ENCODE measurements at places on chromosomes 4 and X.

- no peak for DNase-seq
These were observed 42.1 kb downstream of the TEX13B start for GRCh38 chrX:107940095-107940494.

GRCh38 chr4:38610521-38610920 lies 53.5 kb upstream of the KLF3 start:
- DNase-seq = no peak

- no peak for DNase-seq
These were observed 725.4 kb upstream of the INTU start for GRCh38 chr4:126907389-126907788.

DNA sequence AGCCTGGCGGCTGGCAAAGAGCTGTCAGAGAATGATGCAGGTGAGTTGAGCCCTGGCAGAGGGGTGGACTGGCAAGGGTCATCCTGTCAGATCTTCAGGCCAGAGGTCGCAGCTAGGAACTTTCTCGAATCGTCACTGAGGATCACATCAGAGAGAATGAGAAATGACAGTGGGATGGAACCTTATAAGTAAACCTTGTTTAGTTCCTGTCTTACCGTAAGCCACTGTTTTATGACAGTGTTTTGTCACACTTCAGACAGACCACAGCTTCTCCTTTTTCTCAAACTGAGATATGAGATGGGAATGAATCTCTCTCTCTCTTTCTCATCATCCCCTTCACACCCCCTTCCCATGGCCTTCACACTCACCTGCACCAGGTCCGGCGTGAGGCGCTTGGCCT lies 9.3 kb downstream of the DIPK2B start:
- DNase-seq = no peak

- DNase-seq = no peak
These were observed 4.8 kb downstream of the CPE start for GRCh38 chr4:165383591-165384073.

DNA sequence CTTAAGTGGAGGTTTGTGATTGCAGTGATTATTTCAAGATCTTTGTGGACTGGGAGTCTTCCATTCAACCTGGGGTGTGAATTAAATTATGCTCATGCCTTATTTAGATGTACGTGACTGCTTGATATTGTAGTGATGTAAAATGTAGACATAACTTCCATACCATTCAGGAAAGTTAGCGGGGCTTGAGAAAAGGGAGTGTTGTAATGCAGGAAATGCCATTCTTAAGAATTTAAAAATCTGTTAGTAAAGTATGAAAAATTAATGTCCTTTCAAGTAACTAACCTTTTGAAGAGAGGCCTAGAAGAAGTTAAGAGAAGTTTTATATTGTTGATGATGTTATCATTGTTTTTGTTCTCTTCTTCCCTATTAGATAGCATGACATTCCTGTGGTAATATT lies 318.2 kb downstream of the CCSER1 start:
- no peak for DNase-seq

- DNase-seq = no peak
These were observed 58.3 kb upstream of the MAGEB2 start for GRCh38 chrX:30156880-30157560.

GRCh38 chr4:184064877-184065276 lies 152.8 kb downstream of the ENPP6 start:
- no peak for DNase-seq

DNA sequence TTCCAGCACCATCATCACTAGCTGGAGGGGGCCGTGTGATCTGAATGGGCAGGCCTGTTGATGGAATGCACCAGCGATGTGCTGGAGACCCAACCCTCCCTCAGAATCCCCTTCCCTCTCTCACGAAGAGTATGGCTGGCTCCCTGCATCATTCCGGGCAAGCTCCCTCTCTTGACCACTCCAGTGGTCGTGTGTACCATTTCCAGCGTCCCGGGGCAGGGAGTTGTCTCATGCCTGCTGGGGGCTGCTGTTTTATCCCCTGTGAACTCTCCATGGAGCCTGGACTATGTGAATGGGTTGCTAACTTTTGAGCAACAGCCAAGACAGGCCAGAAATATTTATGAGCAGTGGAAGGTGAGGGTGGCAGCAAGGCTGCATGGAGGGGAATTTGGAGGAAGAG lies 8.1 kb downstream of the CSAG1 start:
- no peak for DNase-seq

- DNase-seq = no peak
These were observed 4.5 kb downstream of the UBA1 start for GRCh38 chrX:47198026-47198686.

- DNase-seq = no peak
These were observed 413.1 kb downstream of the PDGFC start for GRCh38 chr4:156558373-156559025.

GRCh38 chr4:169807934-169808509 lies 50.3 kb upstream of the HPF1 start:
- no peak for DNase-seq

DNA sequence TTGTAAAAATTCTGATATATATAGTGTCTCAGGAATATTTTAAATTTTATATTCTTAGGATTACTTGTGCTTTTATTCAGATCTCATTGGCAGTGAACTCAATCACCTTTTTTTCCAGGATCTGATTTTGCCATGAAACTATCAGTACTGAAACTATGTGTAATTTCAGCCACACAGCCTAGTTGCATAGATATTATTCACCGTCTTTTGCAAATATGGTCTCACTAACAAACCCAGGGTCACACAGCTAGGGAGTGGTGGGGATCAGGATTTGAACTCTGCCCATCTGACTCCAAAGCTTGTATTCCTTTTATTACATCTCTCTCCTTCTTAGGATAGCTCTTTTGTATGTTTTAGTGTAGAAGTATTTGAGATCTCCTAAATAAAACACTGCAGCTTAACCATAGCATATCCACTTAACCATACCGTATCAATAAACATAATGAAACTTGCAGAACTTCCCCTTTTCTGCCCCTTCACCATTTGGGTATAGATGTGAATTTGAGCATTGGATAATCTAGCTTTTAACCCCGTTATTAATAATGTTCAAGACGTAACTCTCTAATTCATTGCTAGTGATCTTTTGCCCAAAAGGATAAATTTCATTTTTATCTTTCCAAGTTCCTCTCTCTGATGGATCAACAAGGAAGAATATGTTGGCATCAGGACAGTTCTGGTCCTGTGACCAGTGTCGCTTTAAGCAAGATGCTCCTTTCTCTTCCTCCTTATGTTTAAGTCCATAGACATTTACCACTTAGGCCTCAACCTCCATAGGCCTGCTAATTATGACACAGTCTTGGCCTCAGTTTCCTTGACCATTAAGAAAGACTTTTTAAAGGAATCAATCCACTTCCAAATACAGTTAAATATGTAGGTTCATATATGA lies 74.6 kb downstream of the RAPGEF2 start:
- DNase-seq = no peak

- DNase-seq = no peak
These were observed 51.4 kb downstream of the ATOH1 start for GRCh38 chr4:93879919-93880318.

DNA sequence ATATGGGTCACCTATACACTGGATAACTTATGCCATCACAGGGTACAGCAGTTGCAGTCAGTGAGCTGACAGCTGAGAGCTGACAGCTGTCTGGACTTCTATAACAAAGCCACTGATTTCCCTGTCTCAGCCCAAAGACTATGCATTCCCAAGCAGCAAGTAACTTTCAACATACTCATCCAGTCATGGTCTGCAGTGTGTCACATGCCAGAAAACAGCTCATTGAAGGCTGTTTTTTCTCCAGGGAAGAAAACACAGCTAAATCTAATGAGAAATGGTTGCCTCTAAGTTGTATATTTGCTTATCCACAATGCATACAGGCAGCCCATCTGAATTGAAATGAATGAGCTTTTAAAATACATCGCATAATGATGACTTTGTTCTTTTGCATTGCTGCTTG lies 6.3 kb downstream of the KIAA1210 start:
- no peak for DNase-seq

DNA sequence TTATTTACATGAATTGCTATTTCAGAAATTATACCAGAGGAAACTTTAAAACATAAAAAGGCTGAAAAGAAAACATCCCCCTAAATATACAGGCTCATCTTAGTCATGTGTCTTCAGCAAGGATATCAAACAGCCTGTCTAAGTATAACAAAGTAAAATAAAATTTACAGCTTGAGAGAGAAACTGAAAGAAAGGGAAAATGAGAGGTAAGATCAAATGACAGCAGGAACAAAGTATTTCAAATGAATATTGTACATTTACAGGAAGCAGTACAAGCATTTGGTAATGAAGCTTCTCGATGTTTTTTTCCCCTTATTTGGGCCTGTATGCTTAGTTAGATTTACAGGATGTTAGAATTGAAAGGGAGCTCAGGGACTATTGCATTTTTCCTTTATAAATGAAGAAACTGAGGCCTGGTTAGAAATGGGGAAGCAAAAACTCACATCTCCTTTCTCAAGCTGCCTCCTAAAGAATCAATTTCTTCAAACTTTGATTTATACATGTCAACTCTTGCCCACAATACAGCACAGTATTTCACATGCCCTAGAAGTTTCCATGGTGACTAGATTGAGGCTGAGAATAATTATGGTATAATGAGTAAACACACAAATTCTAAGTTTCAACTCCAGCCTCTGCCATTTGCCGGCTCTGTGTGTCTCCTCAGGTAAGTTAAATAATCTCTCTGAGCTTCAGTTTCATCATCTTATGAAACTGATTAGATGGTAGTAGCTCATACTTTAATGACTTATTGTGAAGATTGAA lies 29.3 kb downstream of the DAPP1 start:
- DNase-seq = no peak

GRCh38 chr4:6716958-6717655 lies 1.1 kb downstream of the BLOC1S4 start:
- DNase-seq = no peak

- DNase-seq = no peak
These were observed 117.0 kb downstream of the PALLD start for GRCh38 chr4:168613869-168614268.

DNA sequence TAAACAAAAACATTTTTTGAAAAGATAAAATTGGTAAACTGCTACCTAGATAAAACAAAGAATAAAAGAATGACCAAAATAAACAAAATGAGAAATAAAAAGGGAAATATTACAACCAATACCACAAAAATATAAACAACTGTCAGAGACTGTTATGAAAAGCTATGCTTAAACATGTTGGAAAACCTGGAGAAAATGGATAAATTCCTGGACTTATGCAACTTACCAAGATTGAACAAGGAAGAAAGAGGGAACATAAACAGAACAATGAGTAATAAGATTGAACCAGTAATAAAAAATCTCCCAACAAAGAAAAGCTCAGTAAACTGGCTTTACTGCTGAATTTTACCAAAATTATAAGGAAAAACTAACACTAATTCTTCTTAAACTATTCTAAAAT lies 518.7 kb downstream of the GRXCR1 start:
- no peak for DNase-seq

GRCh38 chrX:85052636-85053343 lies 49.1 kb downstream of the APOOL start:
- no peak for DNase-seq

GRCh38 chr4:124139044-124139443 lies 573.5 kb downstream of the ANKRD50 start:
- no peak for DNase-seq

DNA sequence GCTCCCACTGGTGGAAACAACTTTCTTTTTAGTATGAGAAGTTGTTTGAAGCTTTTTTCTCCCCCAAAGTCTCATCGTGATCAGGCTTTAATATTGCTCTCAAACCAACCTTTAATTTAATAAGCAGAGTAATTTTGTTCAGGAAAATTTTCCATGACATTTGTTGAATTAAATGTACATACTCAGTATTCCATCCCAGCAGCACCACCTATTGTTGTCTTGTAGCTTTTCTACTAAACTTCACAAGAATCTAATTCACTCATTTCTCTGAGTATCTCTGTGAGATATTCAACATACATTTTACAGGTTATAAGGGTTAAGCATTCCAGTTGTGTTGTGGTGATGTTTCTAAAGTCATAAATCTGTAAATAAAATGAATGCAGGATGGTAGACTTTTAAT lies 218.3 kb upstream of the HAND2 start:
- DNase-seq = no peak

DNA sequence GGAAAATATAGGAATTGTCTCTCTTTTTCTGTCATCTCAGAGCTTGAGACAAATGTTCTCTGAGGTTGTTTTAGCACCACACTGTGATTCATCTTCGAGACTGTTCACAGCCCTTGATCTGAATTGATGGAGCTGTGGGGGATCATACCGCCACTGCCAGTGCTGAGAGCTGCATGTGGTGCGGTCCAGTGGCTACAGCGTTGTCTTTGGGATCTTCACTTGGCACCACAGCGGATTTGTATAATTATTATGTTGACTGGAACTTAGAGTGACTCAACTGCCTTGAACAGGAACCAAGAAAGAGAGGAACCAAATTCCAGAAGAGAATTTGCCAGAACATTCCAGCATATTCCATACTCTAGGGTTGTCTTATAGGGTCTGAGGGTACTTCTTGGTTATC lies 29.1 kb downstream of the TBL1X start:
- DNase-seq = no peak

DNA sequence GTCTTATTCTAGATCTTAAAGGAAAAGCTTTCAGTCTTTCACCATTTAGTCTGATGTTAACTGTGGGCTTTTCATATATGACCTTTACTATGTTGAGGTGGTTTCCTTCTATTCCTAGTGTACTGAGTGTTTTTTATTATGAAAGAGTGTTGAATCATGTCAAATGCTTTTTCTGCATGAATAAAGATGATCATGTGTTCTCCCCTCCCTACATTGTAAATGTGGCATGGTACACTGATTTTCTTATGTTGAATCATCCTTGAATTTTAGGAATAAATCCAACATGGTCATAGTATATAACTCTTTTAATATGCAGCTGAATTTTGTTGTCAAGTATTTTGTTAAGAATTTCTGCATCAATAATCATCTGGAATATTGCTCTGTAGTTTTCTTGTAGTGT lies 4.3 kb downstream of the CLGN start:
- no peak for DNase-seq

GRCh38 chr4:53716011-53716410 lies 124.7 kb upstream of the LNX1 start:
- DNase-seq = no peak

DNA sequence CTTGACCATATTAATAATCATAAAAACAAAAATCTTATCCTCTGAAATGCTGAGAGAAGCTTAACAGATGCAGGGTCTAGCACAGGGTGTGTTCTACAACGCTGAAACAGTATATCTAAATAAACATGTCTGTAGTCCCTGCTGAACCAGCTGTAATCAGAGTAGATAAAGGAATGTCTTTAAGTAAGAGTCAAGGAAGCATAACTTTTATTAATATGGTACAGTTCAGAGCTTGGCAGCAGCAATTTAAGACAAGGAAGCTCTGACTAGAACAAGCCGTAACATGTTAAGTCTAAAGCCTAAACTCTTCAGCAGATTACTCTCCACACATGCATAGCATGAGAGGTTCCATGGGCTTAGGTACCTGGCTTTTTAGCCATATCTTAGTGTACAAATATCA lies 36.1 kb downstream of the NFKB1 start:
- DNase-seq = no peak

GRCh38 chrX:69543572-69543971 lies 39.4 kb downstream of the NALF2 start:
- DNase-seq = no peak

DNA sequence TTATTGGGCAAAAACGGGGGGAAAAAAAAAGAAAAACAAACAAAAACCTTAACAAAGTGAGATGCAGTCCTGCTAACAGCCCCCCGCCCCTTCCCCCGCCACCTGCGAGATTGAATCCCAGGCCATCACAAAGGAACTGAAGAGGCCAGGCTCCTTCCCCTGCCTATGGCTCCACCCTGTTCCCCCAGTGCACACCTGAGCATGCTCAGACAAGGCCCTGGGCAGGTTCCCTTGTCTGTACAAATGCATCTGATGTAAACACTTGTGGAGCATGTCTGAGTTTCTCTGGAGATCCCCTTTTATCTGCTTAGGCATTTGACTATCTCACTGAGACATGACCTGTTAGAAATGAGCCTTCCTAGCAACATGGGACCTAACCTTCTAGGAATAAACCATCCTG lies 983.7 kb upstream of the PABPC4L start:
- DNase-seq = no peak
